ENCODE measurements at places on chromosomes 6 and 20.
A peak's percentile ranks its signal among the peaks of the same experiment; 100 is the strongest.

DNA sequence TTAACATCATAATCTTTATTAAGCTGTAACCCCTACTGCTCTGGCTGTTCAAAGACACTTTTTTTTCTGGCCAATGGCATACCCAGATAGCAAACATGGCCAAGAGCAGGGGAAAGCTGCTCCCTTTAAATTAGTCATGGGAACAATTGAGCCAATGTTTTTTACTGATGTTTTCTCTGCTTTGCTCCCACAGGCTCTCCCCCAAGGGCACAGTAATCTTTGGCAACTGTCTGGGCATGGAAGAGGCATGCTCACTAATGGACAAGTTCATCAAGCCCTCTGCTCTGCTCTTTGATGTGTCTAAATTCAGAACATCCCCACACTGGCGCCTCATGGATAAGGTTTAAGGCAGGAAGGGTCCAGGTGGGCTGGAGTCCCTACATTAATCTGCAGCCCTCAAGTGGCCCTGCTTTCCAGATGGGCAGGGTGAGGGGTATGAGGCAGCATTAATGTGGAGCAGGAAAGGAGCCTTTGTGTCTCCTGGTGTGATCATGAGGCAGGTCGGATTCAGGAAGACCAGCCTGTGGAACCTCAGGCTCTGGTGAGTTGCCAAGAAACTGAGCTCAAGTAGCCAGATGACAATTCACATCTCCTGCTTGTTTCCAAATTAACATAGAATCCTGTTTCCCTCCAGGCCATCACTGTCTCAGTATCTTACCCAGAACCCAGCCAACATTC is 227.0 kb upstream of the CST7 start:
- DNase-seq = no peak

GRCh38 chr20:36261389-36262105 is 25.3 kb downstream of the AAR2 start:
- no peak for DNase-seq

DNA sequence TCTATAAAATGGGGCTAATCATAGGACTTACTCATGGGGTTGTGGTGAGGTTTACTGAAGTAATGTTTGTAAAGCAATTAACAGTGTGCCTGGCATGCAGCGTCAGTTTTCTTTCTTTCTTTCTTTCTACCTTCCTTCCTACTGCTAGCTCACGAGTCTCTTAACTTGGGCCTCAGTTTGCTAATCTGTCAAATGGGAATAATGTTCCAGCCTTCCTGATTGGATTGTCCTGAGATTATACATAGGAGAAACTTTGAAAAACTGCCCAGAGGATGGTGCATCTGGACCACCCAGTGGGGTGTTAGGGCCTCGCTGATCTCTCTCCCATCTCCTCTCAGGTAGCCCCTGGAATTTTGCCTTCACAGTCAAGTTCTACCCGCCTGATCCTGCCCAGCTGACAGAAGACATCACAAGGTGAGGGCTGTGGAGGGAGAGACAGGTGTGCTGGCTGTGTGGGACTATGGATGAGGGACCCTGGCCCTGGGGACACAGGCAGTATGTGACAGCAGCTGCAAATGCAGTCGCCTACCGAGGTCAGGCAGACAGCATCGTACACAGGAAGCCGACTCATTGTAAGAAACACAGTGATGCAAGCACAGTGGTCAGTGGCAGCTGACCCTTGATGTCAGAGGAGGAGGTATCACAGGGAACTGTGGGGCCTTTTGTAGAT is 27.5 kb downstream of the EPB41L1 start:
- no peak for DNase-seq

DNA sequence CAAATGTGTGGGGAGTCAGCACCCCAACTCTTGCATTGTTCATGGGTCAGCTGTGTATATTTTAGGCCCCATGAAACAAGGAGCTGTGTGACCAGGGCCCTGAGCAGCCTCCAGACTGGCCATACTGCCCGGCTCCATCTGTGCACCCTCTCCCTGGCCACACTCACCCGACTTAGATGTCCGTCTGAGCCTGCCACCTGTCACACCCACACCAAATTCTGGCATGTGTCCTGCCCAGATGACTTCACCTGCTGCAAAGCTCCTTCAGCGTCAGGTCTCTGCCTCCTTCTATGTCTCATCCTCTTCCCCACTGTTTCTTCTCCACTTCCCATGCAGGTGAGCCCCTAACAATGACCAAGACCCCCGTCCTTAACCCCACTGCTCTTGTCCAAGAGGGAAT is 88.1 kb upstream of the THBS2 start:
- no peak for DNase-seq

DNA sequence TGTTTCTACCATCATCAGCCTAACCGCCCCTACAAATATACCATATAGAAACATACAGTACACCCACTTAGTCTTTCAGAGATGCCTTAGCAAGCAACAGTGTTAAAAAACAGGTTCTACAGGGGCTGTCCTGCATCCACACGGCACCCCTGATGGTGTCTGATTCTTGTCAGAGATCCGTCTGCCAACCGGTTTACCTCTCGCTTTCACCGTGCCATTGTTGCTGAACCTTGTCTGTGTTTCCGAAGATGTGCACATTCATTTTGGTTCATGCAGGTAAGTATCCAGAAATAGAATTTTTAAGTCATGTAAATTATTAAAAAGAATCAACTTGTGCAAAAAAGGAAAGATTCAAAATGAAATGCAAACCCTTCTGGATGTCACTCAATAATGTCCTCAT is 52.9 kb downstream of the EPHA7 start:
- DNase-seq = no peak

DNA sequence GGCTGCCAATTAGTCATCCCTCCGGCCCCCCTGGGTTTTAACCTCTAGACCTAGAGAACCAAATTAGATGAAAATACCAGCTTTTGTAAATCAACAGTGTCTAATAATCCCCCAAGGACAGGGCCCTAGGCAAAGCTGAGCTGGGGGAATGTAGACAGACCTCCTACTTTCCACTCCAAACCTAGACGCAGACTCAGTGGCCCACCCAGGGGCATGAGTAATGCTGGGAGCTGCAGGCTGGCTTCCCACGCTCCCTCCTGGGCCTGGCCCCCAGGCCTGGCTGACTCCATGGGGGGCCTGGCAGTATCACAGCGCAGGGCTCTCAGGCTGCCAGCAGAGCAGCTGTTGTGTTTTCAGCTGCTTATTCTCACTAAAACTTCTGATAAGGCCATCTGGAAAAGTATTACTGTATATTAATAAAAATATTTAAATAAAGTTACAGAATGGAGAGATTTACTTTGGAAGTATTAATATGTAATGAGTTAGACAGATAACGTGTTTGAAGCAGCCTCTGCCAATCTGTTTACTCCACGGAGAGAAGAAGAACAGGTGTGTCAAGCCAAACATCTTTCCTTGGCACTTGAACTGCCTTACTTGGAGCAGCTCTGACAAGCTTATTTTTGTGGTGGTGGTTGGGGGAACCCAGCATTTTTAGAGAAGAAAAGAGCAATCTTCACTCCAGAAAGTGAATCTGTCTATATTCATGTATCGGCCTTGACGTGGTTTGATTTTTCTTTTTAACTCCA is 144.0 kb upstream of the AGPAT4 start:
- DNase-seq = no peak

- no peak for DNase-seq
Measured at GRCh38 chr20:16844406-16844805, 96.2 kb downstream of the OTOR start.

DNA sequence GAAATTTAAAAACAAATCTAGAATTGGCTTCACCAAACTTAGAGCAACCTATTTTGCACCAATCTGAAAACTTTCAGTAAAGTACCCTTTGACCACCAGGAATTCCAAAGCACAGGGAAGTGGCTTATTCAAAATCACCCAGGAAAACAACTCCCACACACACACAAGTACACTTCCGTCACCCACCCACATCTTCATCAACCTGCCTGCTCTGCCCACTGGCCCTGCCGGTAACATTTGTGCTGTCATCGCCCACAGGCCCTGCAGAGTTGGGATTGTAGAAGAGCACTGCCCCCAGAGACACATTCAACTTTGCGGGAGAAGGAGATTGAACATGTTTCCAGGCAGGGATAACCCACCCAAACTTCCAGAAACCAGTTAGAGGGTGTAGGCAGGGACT is 19.3 kb upstream of the SCML4 start:
- DNase-seq = no peak

GRCh38 chr20:23365390-23366165 is 3.6 kb downstream of the GZF1 start:
- no peak for DNase-seq

- peak; percentile 72 for DNase-seq
Measured at GRCh38 chr20:5056801-5057599, 55.7 kb upstream of the SLC23A2 start.

- DNase-seq = no peak
Measured at GRCh38 chr6:90194371-90194841, 102.2 kb downstream of the BACH2 start.

DNA sequence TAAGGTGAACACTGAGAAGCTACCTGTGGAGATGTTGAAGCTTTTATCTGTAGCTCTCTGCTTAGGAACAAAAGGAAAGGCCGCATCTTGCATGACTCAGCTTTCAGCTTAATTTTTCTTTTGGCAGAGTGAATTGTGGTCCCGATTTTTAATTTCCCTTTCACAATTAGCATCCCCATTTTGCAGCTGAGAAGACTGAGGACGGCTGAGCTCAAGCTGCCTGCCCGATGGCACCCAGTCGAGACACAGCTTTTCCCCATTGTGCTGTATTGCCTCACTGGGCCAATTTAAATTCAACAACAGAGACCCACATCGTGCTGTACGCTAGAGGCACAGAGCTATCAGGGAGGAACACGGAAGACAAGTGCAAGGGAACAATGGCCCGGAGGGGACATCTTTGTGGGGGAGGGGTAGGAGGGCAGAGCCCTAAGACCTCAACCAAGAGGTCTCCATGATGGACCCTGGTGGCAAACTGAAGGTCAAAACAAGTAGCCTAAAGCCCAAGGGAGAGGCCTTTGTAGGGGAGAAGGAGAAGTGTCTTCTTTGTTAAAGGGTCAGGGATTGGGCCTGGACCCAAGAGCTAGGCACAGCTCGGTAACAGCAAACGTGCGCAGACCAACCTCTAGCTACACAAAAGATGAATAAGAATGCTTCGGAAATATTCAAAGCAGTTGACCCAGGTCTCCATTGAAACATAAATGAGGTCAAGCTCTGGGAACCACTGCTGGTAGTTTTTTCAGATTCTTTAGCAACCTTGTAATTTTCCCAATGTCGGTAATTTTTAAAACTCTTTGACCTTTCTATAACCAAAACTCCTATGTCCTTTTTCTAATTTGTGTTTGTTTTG is 13.3 kb upstream of the QKI start:
- DNase-seq = no peak

- no peak for DNase-seq
Measured at GRCh38 chr20:45104786-45105185, 3.9 kb upstream of the KCNS1 start.

- DNase-seq = no peak
Measured at GRCh38 chr6:90151576-90152422, 144.8 kb downstream of the BACH2 start.

DNA sequence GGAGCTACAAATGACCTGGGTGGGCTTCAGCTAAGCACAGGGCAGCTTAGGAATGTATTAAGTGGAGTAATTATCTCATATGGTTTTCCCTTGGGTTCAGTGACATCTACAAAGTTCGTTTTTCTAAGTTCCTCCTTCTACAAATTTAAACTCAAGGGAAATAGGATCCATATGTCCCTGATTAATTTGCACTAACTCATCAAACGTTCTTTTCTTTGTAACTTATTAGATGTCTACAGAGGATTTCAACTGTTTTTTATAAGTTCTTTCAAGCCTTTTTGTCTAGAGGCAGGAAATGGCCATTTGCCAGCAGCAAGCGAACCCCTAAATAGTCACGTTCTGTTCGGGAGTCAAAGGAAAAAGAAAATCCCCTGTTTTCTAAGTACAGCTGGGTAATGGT is 1060.3 kb downstream of the KIF16B start:
- no peak for DNase-seq

- no peak for DNase-seq
Measured at GRCh38 chr6:42163981-42164380, 9.2 kb upstream of the GUCA1A start.

- DNase-seq = no peak
Measured at GRCh38 chr6:43492673-43493072, 15.3 kb downstream of the TJAP1 start.

GRCh38 chr20:51700809-51701285 is 67.3 kb downstream of the ATP9A start:
- DNase-seq = no peak

DNA sequence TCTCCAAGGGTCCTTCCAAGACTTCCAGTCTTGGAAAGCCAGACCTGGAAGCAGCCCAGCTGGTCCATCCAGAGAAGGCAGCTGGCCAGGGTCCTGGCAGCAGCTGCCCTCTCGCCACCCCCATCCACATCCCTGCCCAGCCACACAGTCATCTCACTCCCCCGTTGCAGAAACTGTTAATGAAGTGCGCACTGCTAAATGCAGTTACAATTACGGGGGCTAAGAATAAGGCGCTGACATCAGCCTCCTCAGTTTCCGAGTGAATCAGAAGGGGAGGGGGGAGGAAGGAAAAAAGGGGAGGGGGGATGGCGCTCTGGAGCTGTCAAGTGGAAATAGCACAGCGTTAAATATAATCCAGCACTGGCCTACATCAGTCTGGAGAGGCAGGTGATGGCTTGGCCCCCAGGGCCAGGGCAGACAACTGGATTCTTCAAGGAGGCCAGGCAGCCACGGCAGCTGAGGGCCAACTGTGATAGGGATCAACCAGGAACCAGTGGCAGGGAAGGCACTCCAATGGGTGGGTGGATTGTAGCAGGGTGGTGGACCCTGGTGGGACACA is 6.9 kb downstream of the RIMS4 start:
- no peak for DNase-seq

Measured in activated T-cell treated with anti-CD3 and anti-CD28 coated beads for 4 hours (primary cell).